ENCODE measurements at places on chromosomes 5 and 9. TPM values are rescaled to one million over a fixed set of nuclear protein-coding genes. Genes with fewer than 3 reads are reported as not detected.

DNA sequence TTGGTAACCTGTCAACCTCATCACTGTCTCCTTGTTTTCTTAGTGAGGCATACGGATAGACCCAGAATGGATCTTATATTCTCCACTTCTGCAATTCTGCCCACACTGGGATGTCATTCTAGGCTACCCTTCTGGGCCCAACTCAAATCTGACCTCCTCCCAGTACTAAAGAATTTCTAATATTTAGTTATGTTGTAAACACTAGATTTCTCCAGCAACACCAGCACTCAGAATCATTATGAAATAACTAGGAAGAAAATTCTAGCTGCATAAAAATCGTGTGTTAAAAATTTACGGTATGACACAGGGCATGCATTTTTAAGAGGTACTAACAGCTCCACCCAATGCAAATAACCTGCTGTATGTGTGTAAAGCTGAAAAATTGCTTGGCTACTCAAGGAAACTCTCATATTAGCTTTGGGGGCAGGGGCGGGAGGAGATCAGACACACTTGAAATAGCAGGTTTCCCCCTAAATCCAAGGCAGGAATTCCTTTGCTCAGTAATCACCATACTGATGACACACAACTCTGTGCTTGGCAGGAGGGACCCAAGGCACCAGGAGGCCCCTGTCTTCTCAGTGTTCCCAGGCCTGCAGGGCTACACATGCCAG is 27.3 kb downstream of the MACROH2A1 start:
- DNase-seq, result no peak

Gene IL9
- total RNA-seq, result not detected

Gene STK32A
- total RNA-seq, result 0.95 TPM

Gene IL5
- not detected for total RNA-seq

Gene STPG3
- not detected for total RNA-seq

GRCh38 chr5:83721953-83722901 is 1.6 kb upstream of the HAPLN1 start:
- peak; percentile 89 for DNase-seq
